Left ventricle myocardium inferior (tissue), 1 donor: ENCODE measurements at places on chromosomes 3 and 15. TPM values are rescaled to one million over a fixed set of nuclear protein-coding genes. Genes with fewer than 3 reads are reported as not detected.

Gene DAPK2
- total RNA-seq = 39.0 TPM

Gene OXSR1
- total RNA-seq = 22.9 TPM

GRCh38 chr3:159884661-159885402 is 103.8 kb upstream of the IL12A start:
- no peak for DNase-seq

DNA sequence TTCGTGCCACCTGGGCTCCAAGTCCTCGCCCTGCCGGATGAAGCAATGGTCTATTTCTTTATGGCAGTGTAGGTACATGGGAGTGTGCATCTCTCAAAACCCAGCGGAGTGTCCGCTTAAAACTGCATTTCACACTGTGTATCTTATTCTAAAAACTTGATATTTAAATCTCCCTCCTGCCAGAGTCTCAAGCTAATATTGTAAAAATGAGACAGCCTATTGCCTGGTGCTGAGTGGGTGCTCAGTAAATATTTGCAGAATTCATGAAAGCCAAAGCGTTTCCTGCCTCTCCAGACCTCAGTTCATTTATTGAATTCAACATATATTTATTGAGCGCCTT is 330 bp upstream of the TBC1D2B start:
- no peak for DNase-seq

- no peak for DNase-seq
These were observed 382.5 kb upstream of the CBLB start for GRCh38 chr3:106251160-106251892.

GRCh38 chr3:192079098-192079497 is 618.1 kb downstream of the PYDC2 start:
- DNase-seq = no peak

DNA sequence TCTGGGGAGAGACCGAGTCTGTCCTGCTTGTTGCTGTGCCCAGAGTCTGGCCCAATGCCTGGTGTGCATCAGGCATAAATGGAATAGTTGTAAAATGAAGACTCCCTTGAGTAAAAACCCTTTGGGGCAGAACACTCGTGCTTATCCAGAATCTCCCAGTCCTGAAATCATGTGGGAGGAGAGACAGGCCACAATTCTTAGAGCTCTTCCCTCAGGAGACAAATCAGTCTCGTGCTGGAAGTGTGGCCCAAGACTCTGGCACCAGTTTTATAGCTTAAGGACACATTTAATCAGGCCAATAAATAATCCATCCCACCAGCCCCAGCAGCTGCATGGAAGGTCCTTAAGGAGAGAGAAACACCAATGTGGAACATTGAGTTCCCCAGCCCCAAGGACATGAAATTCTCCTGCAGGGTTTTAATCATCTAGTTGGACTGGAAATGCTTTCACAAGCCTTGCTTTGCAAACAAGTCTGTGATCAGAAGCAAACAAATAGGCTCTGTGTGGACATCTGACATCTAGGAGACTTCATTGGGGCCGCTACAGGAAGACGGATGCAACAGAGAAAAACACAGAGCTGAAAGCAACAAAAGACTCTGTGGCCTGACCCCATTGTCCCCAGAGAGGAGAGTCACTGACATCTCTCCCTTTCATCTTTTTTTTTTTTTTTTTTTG is 70.4 kb downstream of the LSM3 start:
- no peak for DNase-seq

- no peak for DNase-seq
These were observed 117.2 kb upstream of the LRIG1 start for GRCh38 chr3:66618066-66618465.

Gene FEM1B
- total RNA-seq = 46.7 TPM

- DNase-seq = no peak
These were observed 2.3 kb upstream of the SHC4 start for GRCh38 chr15:48965972-48966371.

Gene ZBTB11
- total RNA-seq = 10.3 TPM

DNA sequence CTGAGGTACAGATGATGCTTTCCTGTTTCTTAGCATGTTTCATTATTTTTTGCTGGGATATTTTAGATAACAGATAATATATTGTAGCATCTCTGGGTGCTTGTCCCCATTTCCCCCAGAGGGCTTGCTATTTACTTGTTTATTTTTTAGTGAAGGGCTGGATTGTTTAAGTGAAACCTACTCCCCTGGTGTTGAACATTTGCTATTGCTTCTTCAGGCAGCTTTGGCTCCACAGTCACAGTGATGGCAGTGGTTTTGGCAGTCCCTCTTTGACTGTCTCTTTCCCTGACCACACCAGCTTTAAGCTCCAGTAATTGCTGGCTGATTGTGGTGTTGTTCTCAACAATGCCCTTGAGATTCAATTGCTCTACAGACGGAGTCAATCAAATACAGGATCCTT is 128.9 kb downstream of the KLF13 start:
- DNase-seq = no peak

GRCh38 chr3:37287776-37288175 is 113.4 kb upstream of the LRRFIP2 start:
- no peak for DNase-seq

Gene EIF5A2
- total RNA-seq = 10.2 TPM

DNA sequence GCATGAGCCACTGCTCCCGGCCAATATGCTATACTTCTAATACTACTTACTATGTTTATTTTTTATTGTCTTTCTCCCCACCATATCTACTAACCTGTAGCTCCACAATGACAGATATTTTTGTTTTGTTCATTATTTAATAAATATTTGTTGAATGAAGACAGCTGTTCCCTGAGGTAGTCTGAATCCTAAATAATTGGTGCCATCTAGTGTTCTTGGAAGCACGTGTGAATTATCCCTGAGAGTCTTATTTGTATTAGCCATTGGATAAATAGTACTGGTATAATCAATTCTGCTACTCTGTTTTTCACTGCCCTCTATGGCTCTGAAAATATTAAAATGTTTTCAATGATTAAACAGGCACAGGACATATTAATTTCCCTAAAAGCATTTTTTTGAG is 5.6 kb upstream of the APPL1 start:
- DNase-seq = no peak

- no peak for DNase-seq
These were observed 113.8 kb downstream of the AKAP13 start for GRCh38 chr15:85494048-85494777.

DNA sequence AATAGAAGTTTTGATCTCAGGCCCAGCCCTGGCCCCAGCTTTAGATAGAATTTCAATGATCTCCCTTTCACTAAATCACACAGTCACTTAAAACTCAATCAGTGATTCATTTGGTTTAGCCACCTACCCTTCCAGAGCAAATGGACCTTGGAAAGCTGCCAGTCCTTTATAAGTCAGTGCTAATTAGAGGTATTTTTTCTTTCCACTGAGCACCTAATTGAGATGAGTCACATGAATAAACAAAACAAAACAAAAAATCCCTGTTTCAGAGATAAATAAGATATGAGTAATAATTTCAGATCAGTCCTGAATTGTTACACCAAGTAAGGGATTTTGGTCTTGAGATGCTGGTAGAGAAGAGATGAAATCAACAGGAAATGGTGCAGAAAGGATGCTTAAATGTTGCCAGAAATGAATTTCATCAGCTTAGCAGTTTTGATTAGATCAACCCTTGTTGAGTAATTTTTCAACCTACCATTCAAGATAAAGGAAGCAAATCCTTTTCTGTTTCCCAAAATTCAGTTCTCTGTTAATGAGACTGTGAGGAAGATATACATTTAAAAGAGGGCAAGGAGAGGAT is 352.0 kb upstream of the COL8A1 start:
- no peak for DNase-seq

- DNase-seq = no peak
These were observed 98.4 kb downstream of the ECT2 start for GRCh38 chr3:172848910-172849309.

DNA sequence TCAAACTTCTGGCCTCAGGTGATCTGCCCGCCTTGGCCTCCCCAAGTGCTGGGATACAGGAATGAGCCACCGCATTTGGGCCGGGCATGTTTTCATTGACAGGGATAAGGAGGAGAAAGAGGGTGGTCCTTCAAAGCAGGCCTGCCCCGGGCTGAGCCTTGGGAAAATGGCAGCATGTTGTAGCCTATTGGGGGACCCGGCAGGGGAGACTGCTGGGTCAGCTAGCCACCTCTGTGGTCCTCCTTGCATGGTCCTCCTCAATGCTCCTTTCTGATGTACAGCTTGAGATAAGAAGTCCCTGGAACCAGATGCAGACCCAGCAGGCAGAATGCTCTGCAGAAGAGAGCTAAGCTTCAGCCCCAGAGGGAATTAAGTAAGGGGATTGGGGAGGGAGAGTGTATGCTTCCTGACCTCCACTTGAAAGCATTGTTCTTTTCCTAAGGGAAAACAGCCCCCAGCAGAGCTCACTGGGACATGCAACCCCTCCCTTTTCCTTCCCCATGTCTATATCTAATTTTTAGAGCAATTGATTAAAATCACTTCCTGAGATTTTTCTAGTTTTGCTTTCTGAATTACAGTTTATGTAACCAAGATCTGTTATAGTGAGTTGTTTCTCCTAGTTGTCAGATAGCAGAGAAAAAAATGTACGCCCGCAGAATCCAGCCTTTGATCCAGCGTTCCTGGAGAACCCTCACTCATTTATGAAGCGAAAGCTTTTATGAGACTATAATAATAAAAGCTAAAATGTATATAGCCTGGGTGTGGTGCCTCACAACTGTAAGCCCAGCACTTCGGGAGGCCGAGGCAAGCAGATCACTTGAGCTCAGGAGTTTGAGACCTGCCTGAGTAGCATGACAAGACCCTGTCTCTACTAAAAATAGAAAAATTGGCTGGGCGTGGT is 48.7 kb upstream of the VILL start:
- no peak for DNase-seq

DNA sequence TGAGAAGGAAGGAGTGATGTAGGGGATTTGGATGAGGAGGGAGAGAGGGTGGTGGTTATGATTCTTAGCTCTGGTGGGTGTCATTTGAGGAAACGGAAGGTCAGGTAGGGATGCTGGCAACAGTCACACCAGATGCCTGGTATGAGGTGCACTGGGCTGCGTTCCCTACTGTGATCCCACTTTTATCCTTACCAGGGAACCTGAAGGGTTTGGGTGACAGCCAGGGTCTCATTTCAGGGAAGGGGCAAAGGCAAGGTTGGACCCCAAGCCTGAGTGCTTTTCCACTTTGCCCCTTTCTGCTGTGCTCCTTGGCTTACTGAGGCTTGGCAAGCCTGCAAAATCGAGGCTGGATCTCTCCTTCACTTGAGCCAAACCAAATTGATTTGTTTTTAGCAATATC is 36.0 kb upstream of the SACM1L start:
- no peak for DNase-seq

DNA sequence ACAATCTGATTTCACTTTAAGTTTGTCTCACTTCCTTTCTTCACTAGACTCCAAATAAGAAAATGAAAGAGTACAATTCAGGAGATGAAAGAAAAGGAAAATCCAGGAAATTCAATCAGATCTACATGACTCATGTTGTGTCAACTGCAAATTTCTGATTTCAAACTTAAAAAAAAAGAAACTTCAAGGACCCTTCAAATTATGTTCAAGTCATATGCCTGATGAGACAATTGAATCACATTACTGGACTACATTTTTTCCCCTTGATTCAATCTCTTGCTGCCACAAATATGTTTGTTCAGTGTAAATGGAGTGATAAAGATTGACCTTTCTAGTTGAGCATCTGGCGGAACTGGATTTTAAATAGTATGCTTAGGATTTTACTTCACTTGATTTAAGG is 37.4 kb downstream of the FRMD5 start:
- no peak for DNase-seq

Gene LRTM1
- not detected for total RNA-seq

- DNase-seq = no peak
These were observed 60.1 kb upstream of the ICE2 start for GRCh38 chr15:60539016-60539415.

- no peak for DNase-seq
These were observed 20.4 kb downstream of the SEC61A1 start for GRCh38 chr3:128072454-128073184.

- DNase-seq = peak; percentile 76
These were observed 63.9 kb upstream of the RGMA start for GRCh38 chr15:93152951-93153350.

DNA sequence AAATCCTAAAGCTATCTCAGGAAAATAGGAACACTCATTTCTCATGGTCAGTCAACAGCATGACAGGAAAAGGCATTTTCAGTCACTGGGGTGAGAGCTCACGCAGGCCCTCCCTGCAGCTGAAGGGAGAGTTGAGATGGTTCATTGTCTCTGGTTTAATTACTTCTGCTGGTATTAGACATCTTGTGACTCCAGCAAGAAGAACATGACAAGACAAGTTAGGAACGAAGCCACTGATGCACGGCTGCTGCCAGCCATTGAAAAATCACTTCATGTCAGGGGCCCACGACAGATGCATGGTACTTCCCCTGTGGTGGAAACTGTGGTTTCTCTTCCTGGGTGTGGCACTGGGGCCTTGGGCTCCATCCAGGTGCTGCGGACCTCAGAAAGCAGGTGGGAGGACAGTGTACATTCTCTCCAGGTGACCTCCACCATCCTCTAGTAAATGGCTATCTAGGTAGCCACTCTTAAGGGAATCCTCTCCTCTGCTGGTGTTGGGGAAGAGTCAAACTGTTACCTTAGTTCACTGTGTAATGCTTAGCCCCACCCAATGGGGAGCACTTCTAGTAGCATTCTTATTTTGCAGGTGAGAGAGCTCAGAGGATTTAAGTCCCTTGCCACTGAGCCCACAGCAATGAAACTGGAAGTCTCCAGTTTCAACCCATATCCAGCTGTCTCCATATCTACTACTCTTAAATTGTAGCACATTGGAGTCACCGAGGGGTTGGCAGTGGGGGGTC is 274.2 kb downstream of the LRTM1 start:
- no peak for DNase-seq

Gene FSD2
- total RNA-seq = 108 TPM

- DNase-seq = no peak
These were observed 4.6 kb downstream of the MCCC1 start for GRCh38 chr3:183094711-183095110.

DNA sequence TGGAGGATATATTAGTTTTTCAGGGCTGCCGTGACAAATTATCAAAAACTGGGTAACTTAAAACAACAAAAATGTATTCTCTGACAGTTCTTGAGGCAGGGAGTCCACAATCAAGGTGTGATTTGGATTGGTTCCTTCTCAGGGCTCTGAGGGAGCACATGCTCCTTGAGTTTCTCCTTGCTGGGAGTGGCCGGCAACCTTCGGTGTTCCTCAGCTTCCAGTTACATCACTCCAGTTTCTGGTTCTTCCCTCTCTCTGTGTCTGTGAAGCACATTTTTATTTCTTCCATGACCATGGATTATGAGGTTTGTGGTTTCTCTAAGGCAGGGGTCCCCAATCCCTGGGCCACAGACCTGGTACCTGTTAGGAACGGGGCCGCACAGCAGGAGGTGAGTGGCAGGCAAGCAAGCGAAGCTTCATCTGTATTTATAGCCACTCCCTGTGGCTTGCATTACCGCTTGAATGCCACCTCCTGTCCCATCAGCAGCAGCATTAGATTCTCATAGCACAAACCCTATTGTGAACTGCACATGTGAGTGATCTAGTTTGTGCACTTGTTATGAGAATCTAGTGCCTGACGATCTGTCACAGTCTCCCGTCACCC is 24.3 kb downstream of the LRRC28 start:
- DNase-seq = no peak

DNA sequence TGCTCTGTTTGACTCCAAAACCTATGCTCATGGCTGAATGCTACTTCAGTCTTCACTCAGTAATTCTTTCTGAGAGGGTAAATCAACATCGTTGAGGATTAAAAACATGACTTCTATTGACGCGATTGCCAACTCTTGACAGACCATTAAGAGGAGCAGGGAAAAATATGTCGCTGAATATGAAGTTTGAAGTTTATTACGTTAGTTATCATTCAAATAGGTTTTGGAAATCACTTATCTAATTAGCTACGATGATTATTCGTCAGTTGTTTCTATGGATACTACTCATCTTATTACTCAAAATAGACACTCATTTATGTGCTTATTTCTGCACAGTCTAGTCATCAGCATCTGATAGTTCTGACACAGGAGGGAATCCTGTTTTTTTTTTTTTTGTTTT is 279.2 kb upstream of the TBL1XR1 start:
- no peak for DNase-seq
